ENCODE measurements at places on chromosomes 16 and 17.

DNA sequence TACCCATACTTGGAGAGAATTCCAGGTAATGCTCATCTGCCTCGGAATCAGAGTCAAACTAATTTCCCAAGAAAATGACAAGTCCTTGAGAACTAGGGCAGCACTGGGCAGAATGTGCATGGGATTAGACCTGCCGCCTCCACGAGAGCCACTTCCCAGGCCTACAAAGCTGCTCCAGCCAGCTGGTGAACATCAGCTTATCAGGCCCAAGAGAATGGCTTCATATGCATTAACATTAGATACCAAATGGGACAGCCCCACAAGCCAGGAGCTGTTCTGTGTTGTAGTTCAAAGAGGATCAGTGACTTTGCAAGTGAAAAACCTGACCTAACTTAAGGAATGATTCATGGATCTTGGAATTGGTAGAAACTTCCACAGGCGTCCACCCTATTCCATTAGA is 203.3 kb downstream of the CYLD start:
- no peak for DNase-seq

- DNase-seq = no peak
Observed at GRCh38 chr16:90011508-90011819, 7.8 kb downstream of the DBNDD1 start.

- DNase-seq = peak; percentile 76
Observed at GRCh38 chr16:18969050-18969854, 14.5 kb upstream of the TMC7 start.

GRCh38 chr16:2773188-2773968 is 3.7 kb downstream of the ELOB start:
- no peak for DNase-seq

DNA sequence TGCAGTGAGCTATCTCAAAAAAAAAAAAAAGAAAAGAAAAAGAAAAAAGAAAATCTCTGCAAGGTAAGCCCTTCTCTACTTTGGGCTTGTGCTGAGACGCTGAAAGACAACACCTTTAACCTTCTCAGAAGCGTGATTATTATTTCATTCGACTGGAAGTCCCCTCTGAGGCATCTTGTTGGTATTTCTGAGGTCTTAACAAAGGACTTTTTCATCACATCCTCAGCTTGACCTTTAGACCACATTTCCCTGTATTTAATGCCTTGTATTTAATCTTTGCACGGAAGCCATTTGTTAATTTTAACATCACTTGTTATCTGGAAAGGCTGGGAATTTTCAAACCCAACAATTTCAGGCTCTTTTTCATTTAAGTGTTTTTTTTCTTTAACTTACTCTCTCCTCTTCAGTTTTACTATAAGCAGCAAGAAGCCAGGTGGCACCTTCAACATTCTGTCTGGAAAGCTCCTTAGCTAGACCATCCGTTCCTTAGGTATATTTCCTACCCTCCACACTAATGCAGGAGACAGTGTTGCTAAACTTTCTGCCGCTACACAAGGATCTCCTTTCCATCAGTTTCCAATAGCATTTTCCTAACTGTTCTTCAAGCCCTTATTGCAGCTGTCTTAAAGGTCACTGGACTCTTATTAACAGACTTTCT is 10.3 kb downstream of the KCTD13 start:
- DNase-seq = no peak

DNA sequence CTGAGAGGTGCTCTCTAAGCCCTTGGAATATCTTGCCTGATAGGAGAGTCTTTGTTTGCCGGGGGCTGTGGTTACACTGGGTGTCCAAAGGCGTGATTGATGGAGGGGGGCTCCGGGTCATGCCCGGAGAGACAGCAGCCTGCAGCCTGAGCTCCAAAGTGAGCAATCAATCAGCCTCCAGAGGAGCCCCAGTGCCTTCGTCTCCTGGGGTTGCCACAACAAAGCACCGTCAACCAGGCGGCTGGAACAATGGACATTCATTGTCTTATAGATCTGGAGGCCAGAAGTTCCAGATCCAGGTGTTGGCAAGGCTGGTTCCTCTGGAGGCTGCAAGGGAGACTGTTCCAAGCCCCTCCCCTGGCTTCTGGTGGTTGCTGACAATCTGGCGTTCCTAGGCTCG is 24.0 kb upstream of the GINS2 start:
- no peak for DNase-seq

GRCh38 chr16:54118846-54119245 is 167.7 kb downstream of the IRX3 start:
- DNase-seq = no peak

- DNase-seq = no peak
Observed at GRCh38 chr16:83470416-83470815, 337.4 kb upstream of the HSBP1 start.

GRCh38 chr17:56707312-56708219 is 114.1 kb downstream of the NOG start:
- DNase-seq = no peak

DNA sequence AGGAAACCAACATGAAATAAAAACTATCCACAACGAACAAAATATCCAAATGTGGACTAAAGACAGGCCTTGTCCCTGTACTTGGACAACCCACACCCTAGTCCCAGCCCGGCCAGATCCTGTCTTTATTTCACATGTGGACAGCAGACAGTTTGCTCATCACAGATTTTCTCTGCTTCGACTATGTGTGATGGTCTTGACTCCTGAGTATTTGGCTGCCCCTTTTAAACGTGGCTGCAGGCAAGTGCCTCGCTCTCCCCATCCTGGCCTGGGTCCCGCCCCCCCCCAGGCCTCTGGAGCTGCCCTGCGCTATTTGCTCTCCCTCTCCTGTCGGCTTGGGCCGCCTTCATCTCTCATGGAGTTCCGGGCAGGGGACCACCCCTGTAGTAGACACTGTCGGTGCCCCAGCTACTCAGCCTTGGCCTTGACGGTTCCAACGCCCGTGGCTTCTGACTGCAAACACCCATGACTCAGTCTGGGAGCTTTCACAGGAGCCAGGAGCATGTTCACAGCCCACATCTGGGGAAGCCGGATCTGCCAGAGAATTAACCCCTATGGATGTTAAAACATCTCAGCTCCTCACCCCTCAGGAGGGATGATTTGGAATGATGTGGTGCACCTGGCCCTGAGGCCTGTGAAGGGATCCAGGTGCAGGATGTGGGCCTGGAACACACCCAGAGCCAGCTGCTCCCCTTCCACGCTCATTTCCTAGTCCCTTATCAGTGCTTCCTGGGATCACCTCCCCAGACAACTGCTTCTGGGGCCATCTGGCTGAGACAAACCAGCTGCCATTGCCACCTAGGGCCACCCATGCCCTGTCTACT is 229.7 kb upstream of the RPL38 start:
- no peak for DNase-seq

GRCh38 chr16:2953706-2954627 is 10.1 kb upstream of the KREMEN2 start:
- peak; percentile 73 for DNase-seq

DNA sequence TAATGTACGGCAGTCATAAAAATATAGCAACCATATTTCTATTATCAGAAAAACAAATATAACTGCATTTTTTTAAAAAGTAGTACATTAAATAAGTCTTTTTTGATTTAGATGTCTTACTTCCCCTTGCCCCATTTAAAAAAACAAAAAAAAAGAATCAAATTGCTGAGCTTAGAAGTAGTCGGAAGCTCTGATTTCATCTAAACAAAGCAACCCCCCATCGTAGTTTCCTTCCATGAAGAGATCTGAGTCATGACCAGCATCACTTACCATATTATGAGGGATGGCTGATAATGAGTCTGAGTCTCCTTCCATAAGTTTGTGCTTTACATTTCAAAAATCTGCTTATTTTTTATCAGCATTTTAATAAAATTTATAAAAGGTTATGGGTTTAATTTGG is 86.2 kb downstream of the ITFG1 start:
- DNase-seq = no peak

DNA sequence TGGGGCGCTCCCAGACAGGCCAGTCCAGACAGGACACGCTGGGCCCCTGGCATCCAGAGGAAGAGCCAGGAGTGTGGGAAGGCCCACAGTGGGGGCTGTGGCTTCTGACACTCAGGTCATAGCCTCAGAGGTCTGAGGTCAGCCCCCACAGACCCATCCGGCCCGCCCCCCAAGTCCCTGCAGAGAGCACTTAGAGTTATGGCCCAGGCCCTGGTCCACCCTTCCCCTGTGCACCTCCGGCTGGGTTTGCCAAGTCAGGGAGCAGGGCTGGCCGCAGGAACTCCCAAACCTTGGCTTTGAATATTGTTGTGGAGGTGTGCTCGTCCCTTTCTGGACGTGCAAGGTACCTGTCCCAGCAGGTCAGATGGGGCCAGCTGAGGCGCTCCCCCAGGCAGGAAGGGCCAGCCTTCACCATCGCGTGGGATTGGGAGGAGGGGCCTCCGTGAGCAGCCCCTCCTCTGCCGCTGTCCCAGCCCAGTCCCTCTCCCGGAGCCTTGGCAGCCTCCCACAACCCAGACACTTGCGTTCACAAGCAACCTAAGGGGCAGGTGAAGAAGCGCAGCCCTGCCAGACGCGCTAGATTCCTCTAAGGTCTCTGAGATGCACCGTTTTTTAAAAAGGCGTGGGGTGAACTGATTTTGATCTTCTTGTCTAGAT is 74.6 kb downstream of the SOCS1 start:
- DNase-seq = no peak

- DNase-seq = no peak
Observed at GRCh38 chr17:58153046-58153445, 4.9 kb downstream of the OR4D1 start.

- DNase-seq = no peak
Observed at GRCh38 chr17:76642994-76643393, 563 bp downstream of the ST6GALNAC1 start.

- DNase-seq = no peak
Observed at GRCh38 chr16:67482233-67482924, 968 bp downstream of the AGRP start.

DNA sequence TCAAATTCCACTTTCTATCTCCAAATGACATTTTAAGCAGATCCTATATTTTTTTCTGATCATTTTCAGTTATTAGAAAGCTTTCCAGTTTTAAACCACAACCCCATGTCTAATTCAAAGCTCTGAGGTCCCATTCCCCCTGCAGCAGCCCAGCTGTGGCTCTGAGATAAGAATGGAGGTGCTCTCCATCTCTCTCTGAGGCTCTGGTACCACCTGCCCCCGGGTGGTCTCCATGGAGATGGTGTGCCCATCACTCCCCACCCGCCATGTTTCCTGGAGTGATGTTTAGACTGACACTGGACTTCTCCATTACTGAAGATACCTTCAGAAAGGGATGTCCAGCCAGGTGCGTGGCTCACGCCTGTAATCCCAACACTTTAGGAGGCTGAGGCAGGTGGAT is 68.1 kb upstream of the SEC14L1 start:
- DNase-seq = no peak

GRCh38 chr17:57006040-57006439 is 28.1 kb downstream of the SCPEP1 start:
- DNase-seq = peak; percentile 33

- DNase-seq = no peak
Observed at GRCh38 chr16:29899516-29900101, at the start of gene SEZ6L2. SEZ6L2 (minus strand) TSS chr16:29899550; CDS start chr16:29899019, 531 bp downstream.

DNA sequence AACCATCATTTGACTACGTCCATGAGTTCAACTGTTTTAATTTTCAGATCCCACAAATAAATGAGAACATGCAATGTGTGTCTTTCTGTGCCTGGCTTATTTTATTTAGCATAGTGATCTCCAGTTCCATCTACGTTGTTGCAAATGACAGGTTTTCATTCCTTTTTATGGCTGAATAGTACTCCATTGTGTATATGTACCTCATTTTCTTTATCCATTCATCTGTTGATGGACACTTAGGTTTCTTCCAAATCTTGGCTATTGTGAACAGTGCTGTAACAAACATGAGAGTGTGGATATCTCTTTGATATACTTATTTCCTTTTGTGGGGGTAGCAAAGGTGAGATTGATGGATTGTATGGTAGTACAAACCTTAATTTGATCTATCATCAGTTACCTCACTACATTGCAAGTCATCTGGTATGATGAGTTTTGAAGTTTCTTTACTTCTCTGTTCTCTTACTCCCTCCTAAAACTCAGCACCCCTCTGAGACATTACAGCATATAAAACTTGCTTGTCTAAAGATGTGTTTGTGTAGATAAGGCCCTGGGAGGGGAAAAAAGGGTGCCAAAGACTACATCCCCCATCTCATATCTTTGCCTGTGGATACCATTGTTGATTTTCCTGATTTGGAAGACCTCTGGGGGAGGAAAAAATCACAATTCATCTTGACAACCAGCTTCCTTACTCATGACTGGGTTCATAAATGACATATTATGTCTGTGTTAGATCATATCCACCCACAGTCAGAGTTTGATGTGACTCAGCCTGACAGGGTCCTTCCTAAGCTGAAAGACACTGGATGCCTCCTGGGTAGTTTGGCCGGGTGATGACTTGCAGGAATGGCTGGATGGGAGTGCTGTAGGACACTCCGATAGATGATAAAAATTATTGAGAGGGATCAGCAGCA is 47.6 kb downstream of the ABCA9 start:
- no peak for DNase-seq

- DNase-seq = no peak
Observed at GRCh38 chr17:77281904-77282367, 141.2 kb downstream of the SEC14L1 start.

GRCh38 chr17:30173649-30174048 is 57.0 kb downstream of the NSRP1 start:
- no peak for DNase-seq

DNA sequence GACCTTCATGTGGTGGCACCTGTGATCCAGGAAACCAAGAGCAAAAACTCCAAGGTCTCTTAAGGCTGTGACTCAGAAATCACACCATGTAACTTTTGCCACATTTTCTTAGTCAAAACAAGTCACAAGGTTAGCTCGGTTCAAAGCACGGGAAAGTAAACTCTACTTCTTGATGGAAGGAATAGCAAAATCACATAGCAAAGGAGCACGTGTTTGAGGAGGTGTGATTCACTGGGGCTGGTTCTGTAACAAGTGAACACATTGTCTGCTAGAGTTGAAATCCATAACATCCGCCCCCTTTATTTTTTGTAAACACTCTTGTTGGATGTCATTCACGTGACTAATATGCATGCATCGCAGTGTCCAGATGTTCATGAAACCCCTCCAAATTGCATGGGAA is 415.0 kb upstream of the MAF start:
- DNase-seq = no peak

- no peak for DNase-seq
Observed at GRCh38 chr16:88599092-88599733, 29.0 kb downstream of the ZC3H18 start.

GRCh38 chr17:40307001-40307730 is 1.8 kb upstream of the RARA start:
- no peak for DNase-seq

- DNase-seq = no peak
Observed at GRCh38 chr16:55571191-55571897, 4.9 kb downstream of the CAPNS2 start.

GRCh38 chr16:70701036-70701435 is 15.2 kb upstream of the MTSS2 start:
- no peak for DNase-seq

- DNase-seq = no peak
Observed at GRCh38 chr16:46937536-46937935, 35.9 kb downstream of the DNAJA2 start.

All from NAMALWA (cell line).